H7 (cell line): ENCODE measurements at places on chromosomes 4 and X. TPM values are rescaled to one million over a fixed set of nuclear protein-coding genes. Genes with fewer than 3 reads are reported as not detected.
A peak's percentile ranks its signal among the peaks of the same experiment; 100 is the strongest.

GRCh38 chr4:13535708-13536361, 8.5 kb downstream of the NKX3-2 start:
- DNase-seq: peak; percentile 78

GRCh38 chrX:101195442-101196173, 24.0 kb upstream of the DRP2 start:
- DNase-seq: no peak

- DNase-seq: no peak
Observed at GRCh38 chr4:123893011-123893981, 496.7 kb downstream of the SPRY1 start.

The FABP2 gene
- not detected in 2 replicates for total RNA-seq

DNA sequence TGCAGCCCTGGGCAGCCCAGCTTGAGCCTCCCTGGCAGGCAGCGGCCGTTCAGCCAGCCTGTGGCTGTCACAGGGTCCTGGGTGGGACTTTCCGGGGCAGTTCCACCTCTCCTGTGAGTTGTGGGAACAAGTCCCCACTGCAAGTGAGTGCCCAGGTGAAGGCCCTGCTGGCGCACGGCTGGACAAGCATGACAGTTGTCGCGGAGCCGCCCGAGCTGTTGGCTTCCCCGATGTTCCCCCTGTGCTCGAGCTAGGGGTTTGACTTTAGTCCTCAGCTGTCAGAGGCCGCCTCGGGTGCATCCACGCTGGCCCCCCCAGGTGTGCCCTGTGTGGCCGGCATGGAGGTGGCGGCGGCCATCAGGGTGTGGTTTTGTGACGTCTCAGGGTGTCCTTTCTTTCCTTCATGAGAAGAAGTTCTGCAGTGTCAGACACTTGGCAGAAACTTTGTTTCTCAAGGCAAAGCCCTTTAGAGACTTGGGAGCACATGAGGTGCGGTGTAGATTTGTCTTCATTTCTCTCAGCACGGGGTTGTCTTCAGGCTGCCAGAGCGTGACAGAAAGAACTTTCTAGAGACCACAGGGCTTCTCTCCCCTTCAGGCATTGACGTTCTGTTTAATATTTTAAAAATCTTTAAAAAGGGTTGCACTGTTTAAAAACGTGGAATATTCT, 69.4 kb upstream of the HGFAC start:
- DNase-seq: peak; percentile 62
